Esophagus muscularis mucosa (tissue), 4 donors: ENCODE measurements at places on chromosomes 3 and 15. TPM values are rescaled to one million over a fixed set of nuclear protein-coding genes. Genes with fewer than 3 reads are reported as not detected.

GRCh38 chr3:187623285-187623814 lies 46.8 kb downstream of the SST start:
- no peaks in the 10 kb centered on the region for H3K36me3 ChIP-seq
- no peaks in the 10 kb centered on the region for H3K4me1 ChIP-seq
- no peak overlapping the region for H3K4me3 ChIP-seq
- no peak overlapping the region for H3K27ac ChIP-seq

GRCh38 chr3:111589303-111590142 lies 5.6 kb downstream of the ZBED2 start:
- H3K4me1 ChIP-seq: no peaks in the 10 kb centered on the region
- no peaks in the 10 kb centered on the region for H3K27me3 ChIP-seq
- no peak overlapping the region for H3K27ac ChIP-seq
- no peak for DNase-seq

DNA sequence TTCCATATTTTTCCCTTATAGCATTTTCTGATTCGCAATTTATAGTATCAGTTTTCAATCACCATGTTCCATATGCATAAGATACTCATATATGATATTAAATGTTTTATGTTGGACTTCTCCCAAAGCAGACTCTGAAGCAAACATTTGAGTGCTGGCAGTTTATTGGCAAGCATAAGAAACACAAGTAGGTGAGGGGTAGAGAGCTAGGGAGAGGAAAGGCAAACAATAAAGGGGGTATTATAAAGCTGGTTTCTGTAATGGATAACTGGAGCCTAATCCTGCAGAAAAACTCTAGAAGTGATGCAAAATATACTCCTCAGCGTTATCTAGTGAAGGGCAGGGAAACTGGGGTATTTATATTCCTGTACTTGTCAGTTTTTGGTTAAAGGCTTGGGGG lies 491.5 kb upstream of the TGFBR2 start:
- no peaks in the 10 kb centered on the region for H3K36me3 ChIP-seq
- DNase-seq: no peak
- peaks cover 18% of the 10 kb centered on the region for H3K4me1 ChIP-seq
- H3K27ac ChIP-seq: no peak overlapping the region

DNA sequence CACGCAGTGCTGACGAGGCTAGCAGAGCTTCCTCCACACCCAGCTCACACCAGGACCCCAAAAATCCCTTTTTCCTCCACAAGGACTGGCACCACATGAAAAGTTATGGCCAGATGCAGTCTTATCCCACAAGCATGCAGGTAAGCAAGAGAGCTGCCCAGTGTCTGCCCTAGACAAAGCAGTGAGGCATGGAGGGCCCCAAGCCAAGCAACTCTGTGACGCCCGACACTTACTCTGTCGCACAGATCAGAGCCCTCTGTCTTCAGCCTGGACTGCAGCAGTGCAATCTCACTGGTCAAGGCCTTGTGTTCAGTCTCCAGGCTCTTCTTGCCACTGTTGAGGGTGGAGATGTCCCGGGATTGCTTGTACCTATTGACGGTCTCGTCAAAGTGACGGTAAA lies 28.7 kb downstream of the RPN1 start:
- no peak overlapping the region for H3K4me3 ChIP-seq
- no peak overlapping the region for H3K27ac ChIP-seq
- peaks cover 46% of the 10 kb centered on the region for H3K4me1 ChIP-seq
- H3K36me3 ChIP-seq: peaks cover 52% of the 10 kb centered on the region
- DNase-seq: no peak

- H3K4me1 ChIP-seq: no peaks in the 10 kb centered on the region
- no peak overlapping the region for H3K27ac ChIP-seq
- H3K27me3 ChIP-seq: no peaks in the 10 kb centered on the region
- H3K4me3 ChIP-seq: no peak overlapping the region
These were observed 478.7 kb downstream of the MFSD1 start for GRCh38 chr3:159280386-159281191.

DNA sequence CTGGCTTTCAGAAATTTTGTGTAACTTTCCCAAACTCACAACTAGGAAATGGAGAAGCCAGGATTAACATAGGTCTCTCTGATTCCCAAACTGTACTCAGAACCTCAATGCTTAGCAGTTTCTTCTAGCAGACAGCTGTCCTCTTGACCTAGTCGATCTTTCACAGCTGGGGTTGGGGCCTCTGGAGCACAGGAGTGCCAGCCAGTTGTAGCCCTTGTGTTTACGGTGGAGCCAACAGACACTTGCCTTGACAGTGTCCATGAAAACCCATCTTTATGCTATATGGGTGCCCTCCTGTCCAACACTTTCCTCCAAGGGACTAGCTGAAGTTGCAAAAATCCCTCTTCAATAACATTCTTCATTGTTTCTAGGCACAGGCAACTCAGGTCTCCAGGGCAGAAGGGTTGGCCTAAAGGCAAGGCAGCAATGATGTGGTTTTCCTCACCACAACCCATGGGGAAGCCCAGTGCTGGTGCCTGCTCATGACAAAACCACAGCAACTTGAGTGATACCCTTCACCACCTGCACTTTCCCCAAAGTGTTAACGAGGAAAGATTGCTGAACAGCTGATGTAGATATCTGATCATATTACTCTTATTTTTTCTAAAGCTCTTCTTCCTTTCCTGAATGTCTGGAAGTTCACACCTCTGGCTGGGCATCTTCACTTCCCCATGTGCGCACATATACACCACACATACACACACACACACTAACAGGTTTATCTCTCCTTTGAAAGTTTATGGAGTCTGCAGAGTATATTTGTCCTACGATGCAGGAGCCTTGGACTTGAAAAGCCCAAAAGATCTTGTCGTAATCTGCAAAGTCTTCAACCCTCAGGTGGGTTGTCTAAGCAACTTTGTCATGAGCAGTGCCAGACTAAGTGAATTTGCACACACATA lies 11.0 kb upstream of the KNG1 start:
- H3K4me1 ChIP-seq: no peaks in the 10 kb centered on the region
- H3K27ac ChIP-seq: no peak overlapping the region
- DNase-seq: peak; percentile 74
- no peaks in the 10 kb centered on the region for H3K27me3 ChIP-seq

GRCh38 chr3:177169936-177170722 lies 27.2 kb downstream of the TBL1XR1 start:
- H3K36me3 ChIP-seq: no peaks in the 10 kb centered on the region
- H3K4me3 ChIP-seq: no peak overlapping the region
- H3K27me3 ChIP-seq: no peaks in the 10 kb centered on the region
- no peak overlapping the region for H3K27ac ChIP-seq

The CELSR3 gene
- 0.84 TPM for total RNA-seq

DNA sequence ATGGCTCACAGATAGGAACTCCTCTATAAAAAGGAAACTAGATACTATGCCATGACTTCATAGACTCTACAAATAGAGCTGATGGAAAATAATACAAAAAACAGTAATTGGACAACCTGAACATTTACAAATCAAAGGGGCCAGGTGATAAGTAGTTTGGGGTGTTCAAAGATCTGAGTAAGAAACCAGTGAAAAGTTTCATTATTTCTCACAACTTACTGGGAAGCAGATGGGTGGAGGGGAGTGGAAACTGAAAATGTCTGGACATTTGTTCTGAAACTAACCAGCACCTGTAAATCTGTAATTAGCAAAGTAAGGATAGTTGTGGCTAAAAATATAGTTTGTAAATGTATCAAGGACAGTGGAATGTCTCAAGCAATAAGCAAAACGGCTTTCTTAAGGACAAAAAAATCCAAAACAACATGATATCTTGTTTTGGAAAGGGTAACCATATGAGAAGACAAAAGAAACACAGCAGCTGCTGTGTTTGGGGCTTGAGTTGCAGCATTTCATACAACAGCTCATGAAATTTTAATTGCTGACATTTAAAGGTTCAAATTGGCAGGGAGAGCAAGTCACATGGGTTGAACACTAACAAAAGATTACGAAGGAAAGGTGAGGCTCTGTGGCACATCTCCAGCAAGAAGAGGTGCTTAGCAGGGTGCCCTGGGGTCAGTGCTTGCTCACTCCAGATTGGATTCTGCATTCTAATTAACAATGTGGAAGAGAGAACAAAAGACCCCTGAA lies 26.8 kb upstream of the THBS1 start:
- peaks cover 56% of the 10 kb centered on the region for H3K4me1 ChIP-seq
- no peak for DNase-seq
- peak overlapping the region; percentile 54 for H3K27ac ChIP-seq
- H3K4me3 ChIP-seq: no peak overlapping the region
- H3K27me3 ChIP-seq: no peaks in the 10 kb centered on the region

GRCh38 chr3:14274612-14274936 lies 96.0 kb downstream of the LSM3 start:
- H3K4me1 ChIP-seq: no peaks in the 10 kb centered on the region
- no peak overlapping the region for H3K27ac ChIP-seq
- DNase-seq: no peak

- DNase-seq: no peak
- H3K4me3 ChIP-seq: no peak overlapping the region
- no peak overlapping the region for H3K27ac ChIP-seq
- H3K36me3 ChIP-seq: no peaks in the 10 kb centered on the region
These were observed 16.2 kb downstream of the MRAS start for GRCh38 chr3:138364356-138365252.

DNA sequence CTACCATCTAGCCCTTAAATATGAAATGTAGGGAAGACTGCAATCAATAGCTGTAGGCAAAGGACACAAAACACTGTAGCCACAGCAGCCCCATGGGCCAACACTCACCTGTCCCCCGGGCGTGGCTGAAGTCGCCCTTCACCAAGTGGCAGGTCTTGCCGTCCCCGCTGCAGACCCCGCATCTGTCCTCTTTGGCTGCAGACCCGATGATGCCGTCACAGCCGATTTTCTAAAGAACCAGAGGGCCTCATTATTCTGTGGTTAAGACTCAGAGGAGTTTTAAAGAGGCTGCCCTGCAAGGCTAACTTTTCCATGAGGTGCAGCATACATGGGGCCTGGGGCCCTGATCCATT lies 245.6 kb downstream of the ADAMTS17 start:
- no peak for DNase-seq
- H3K27ac ChIP-seq: no peak overlapping the region
- H3K4me1 ChIP-seq: no peaks in the 10 kb centered on the region
- H3K27me3 ChIP-seq: no peaks in the 10 kb centered on the region

The FES gene
- total RNA-seq: 41.9 TPM

- no peaks in the 10 kb centered on the region for H3K27me3 ChIP-seq
- H3K36me3 ChIP-seq: no peaks in the 10 kb centered on the region
- H3K4me1 ChIP-seq: no peaks in the 10 kb centered on the region
- no peak overlapping the region for H3K27ac ChIP-seq
These were observed 10.1 kb downstream of the SCN10A start for GRCh38 chr3:38805765-38806386.

DNA sequence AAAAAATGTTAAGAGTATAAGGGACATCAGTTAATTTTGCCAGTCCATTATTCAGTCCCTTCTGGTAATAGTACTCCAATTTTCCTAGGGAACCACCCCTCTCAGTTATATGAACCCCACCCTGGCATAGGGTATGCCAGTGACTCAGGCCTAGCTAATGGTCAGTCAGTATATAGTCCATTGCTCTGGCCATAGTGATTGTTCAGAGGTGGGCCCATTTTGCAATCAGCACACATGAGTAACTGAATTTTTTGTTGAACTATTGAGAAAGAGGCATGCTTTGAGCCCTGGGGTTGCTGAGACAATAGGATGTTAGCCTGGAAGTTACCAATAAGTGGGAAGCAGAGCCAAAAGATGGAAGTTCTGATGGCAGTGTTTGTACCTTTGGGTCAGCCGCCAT lies 4.1 kb downstream of the LRCH3 start:
- H3K27ac ChIP-seq: no peak overlapping the region
- DNase-seq: no peak
- no peaks in the 10 kb centered on the region for H3K27me3 ChIP-seq
- H3K4me1 ChIP-seq: peaks cover 77% of the 10 kb centered on the region

DNA sequence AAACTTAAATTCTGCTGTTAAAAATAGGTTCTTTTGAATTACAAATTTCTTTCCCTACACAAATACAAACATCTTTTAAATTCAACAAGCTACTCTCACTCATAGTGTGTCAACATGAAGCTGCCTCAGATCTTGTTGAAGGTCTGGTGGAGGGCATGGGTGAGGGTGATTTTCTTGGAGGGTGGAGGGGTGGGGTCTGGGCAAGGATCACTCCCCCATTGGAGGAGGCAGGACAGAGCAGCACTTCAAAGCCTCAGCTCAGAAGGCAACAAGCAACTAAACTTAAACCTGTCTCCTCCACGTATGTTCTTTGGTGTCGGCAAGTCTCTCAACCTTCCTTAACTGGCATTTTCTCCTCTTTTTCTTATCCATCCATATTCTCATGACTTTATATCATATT lies 730.9 kb downstream of the NR2F2 start:
- H3K4me1 ChIP-seq: no peaks in the 10 kb centered on the region
- DNase-seq: no peak
- no peak overlapping the region for H3K27ac ChIP-seq
- no peak overlapping the region for H3K4me3 ChIP-seq
- H3K36me3 ChIP-seq: no peaks in the 10 kb centered on the region

GRCh38 chr3:16411441-16411840 lies 102.1 kb downstream of the RFTN1 start:
- peaks cover 15% of the 10 kb centered on the region for H3K36me3 ChIP-seq
- H3K27ac ChIP-seq: no peak overlapping the region
- H3K27me3 ChIP-seq: no peaks in the 10 kb centered on the region
- H3K4me3 ChIP-seq: no peak overlapping the region

The NAALADL2 gene
- total RNA-seq: 6.4 TPM
